Psoas muscle (tissue), 8 donors: ENCODE measurements at places on chromosomes 6 and 20. TPM values are rescaled to one million over a fixed set of nuclear protein-coding genes. Genes with fewer than 3 reads are reported as not detected.

KCNK16 gene
- not detected for polyA plus RNA-seq

RFX6 gene
- polyA plus RNA-seq: not detected

ULBP2 gene
- 0.81 TPM for polyA plus RNA-seq

GRCh38 chr6:75458895-75459294 is 34.7 kb downstream of the FILIP1 start:
- peak; percentile 14 for DNase-seq

DNA sequence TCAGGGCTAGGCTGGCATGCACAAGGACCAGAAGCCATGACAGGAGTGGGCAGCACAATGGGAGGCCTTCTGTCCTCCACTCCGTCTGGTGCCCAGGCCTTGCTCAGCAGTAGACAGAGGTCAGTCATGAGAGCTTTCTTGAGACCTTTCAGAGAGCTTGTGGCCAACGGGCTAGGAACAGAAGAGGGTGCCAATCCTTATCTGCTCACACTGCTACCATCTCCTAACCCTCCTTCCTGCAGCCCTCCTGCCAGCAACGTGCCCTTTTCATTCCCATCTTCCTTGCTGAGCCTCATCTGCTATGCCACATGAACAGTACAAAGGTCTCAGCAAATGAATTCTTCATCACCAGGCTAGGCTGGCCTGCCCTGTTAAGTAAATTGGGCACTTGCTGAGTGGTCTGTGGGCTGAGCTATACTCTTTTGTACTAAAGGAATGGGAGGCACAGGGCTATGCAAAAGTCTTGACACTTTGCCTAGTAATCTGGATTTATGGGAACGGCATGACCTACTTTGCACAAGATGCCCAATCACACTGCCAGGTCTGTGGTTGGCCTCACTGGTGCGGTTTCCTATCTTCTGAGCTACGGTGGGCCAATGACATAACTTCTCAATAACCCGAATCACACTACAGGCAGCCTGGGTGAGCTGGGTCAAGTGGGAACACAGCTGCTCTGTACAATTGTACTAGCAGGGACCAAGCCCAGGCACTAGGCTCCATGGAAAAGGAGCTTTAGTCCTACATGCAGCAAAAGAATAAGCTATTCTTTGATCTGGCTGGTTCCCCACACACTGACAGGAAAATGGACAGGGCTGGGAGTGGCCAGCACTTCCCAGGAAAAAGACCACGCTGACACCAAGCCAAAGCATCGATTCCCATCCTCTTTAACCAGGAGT is 47.8 kb downstream of the ELOVL5 start:
- DNase-seq: no peak

GRCh38 chr6:35948725-35949124 is 27.8 kb upstream of the SRPK1 start:
- DNase-seq: no peak

DNA sequence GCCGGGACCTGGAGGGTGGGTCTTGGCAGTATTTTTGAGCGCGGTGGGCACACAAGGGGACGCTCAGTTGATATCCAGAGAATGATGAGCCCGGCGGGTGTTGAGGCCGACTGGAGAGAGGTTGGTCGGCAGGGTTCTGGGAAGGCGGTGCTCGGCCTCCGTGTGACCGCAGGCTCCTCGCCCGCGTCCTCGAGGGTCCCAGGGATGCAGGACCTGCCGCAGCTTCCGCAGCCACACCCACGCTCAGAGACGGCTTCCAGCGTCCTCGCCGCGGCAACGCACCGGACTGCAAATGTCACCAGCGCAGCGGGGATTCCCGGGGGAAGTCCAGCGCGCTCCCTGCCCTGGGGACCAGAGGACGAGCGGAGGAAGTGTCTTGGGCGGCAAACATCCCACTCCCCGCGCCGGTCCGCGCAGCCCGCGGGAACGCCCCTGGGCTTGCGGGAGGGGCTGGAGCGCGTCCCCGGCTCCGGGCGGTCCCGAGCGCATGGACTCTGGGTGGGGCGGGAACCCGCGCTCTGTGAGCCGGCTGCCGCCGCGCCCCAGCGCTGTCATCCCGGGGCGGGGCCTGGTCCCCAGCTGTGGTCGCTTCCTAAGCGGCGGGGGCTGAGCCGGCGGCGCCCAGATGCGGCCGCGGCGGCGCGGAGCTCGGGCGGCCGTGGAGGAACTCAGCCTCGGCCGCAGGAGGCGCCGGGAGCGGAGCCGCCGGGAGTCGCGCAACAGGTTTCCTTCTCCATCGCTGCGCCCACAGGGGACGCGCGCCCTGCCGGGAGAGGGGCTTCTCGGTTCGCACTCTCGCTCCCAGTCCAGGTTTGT is at the start of gene STX11:
STX11 (plus strand) TSS at position 624 of the 816 bp plus-strand sequence. CDS start 36,111 bp downstream, outside the sequence.
- DNase-seq: peak; percentile 80

DNA sequence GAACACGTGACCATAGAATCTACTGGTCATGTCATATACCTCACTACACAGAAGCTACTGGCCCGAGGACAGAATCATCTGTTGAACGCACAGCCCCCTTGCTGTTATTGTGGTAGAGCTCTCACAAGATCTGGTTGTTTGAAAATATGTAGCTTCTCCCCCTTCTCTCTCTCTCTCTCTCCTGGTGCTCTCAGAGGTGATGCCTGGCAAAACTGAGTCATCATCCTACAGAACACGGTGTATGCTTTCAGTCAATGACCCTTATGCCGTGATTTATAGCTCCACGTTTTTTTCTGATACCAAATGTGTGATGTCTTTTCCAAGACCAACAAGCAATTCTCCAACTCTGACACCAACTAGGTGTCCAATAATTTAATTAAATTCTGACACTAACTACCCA is 13.0 kb upstream of the RBM24 start:
- DNase-seq: no peak

GRCh38 chr20:49811825-49812506 is 662 bp upstream of the SLC9A8 start:
- no peak for DNase-seq
